ENCODE measurements at places on chromosomes 3 and 15.

DNA sequence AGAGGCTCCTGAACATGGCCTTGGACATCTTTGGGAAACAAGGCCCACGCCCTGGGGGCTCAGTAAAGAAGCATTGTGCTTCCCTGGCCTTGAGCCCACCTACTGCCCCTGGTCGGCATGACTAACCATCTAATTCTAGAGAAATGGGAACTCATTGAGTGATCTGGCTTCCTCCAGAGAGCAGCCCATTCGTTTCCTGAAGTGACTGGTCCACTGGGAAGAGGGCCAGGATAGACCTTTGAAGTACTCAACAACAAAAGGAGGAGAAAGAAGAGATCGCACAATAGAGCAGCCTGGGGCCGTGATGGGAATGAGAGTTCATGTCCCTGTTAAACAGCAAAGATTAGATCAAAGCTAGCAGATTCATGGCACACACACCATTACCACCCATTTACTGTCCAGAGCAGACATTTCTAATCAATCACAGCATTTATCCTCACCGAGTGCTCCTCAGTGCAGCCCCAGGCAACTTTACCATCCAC is 514.4 kb upstream of the PROK2 start:
- no peak for DNase-seq

- DNase-seq, result no peak
These were observed 159.4 kb upstream of the KBTBD8 start for GRCh38 chr3:66838704-66839103.

DNA sequence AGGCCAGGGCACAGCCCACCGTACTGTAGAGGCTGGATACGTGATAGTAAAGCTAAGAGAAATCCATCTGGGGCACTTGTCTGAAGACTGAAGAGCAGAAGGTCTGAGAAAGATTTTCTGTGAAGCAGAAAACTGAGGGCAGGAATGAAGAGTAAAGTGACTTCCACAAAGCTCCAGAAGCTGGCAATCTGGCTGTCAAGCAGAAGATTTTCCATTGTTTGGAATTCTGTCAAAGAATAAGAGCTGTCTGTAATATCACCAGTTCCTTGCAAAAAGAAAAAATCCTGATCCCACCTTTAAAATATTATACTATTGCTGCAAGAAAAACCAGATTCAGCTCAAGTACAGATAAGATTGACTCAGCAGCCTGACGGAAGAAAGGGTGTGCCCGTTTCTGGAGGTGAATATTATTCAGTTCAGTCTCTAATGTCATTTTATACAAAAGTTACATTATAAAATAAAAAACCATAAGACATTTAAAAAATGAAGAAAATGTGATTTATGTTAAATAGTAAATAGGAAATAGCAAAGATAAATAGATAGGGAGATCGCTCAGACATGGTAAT is 550.4 kb upstream of the SGO1 start:
- DNase-seq, result no peak

- no peak for DNase-seq
These were observed 72.8 kb downstream of the ITPR1 start for GRCh38 chr3:4565809-4566501.

- DNase-seq, result no peak
These were observed 37.7 kb upstream of the CCR2 start for GRCh38 chr3:46316206-46316605.

- no peak for DNase-seq
These were observed 292.4 kb upstream of the LRRFIP2 start for GRCh38 chr3:37466660-37467359.

DNA sequence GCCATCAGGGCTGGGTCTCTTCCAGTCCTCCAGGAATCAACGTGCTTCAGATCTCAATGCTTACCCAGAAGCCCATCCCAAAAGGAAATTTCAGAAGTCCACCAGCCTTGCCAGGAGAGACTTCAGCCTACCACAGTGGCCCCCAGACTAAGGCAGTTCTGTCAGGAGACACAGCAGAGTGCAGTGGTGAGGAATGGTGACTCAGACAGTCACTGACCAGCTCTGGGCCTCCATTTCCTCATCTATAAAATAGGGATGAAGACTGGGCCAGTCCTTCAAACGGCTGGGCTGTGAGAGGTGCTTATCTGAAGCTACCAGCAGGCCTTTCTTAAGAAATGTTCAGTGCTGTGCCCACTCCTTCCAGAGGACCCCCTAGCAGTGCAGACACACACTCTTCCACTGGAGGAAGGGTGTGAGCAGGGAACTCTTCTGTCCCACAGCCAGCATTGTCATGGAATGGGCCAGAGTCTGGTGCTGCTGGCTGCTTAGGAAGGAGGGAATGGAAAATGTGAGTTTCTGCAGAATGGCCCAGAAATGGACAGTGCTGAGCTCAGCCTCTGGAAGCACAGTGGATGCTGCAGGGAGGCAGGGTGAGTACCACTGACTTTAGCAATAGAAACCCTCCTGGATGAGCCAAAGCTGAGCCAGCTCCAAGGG is 41.6 kb upstream of the DUSP7 start:
- no peak for DNase-seq

GRCh38 chr3:38739396-38739689 is 76.7 kb downstream of the SCN10A start:
- DNase-seq, result no peak

GRCh38 chr3:180420016-180420415 is 181.9 kb upstream of the TTC14 start:
- DNase-seq, result no peak

DNA sequence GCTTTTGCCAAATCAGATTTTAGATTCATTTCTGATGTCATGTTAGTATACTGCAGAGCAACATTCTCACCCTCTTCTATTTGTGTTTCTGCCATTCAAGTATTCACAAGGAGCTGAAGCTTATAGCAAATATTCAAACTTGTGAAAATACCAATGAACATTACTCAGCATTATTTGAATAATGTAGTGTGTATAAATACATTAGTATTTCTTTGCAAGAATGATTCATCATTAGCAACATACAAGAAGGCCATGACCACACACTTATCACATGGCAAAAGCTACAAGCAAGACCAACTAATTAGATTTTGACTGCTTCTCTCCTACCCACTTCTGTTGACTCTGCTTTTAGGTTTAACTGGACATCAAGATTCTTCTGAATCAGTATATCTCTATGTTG is 124.9 kb downstream of the IGSF11 start:
- DNase-seq, result no peak

GRCh38 chr3:132160198-132160597 is 125.4 kb upstream of the CPNE4 start:
- no peak for DNase-seq

DNA sequence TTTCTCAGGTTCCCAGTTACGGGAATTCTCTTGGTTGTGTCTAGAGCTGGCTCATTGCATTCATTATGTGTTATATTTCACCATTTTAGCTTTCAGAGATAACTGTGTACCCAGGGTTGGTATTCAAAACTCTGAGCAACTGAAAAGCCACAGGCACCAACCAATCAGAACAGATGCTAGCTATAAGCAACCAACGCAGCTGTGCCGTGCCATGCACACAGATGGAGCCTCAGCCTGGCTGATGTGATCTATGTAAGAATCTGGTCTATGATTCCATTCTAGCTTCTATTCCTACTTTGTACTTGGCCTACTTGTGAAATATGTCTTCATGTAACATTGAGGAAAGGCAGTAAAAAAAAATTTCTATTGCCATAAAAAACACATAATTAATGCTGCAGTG is 95.0 kb upstream of the CCDC80 start:
- DNase-seq, result no peak

- DNase-seq, result no peak
These were observed 32.9 kb downstream of the TBC1D2B start for GRCh38 chr15:78044407-78045155.

- no peak for DNase-seq
These were observed 18.2 kb upstream of the EHHADH start for GRCh38 chr3:185272033-185272432.

DNA sequence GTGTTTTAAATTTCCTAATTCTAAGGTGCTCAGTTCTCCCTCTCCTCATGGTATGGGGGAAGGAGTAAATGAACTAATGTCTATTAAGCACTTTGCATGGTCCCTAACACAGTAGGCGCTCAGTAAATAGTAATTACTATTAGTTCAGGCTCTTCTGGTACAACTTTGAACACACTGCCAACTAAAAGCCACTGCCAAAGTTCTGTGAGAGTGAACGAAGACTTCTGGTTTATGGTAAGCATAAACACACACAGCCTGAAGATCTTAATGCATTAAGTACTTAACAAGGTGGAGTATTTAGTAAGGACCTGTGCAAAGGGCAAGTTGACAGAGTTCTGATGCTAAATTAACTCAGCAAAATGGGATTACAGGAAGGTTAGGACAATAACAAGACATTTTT is 24.7 kb downstream of the RARB start:
- no peak for DNase-seq

DNA sequence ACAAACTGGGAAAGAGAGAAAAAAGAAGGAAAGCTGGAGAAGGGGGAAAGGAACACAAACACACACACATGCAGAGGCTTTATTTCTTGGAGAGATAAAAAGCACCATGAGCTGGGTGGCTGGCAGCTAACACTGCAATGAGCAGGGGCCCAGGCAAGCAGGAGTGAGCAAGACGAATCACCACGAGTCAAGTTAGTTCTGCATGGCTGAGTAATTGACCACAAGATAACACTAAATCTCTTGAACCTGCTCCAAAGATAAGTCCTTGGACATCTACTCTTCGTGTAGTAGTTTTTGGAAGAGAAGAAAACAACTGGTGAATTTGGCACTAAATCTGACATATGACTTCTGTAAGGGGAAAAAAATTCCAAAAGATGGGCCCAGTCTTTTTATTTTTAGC is 100.9 kb downstream of the MYO5A start:
- no peak for DNase-seq

DNA sequence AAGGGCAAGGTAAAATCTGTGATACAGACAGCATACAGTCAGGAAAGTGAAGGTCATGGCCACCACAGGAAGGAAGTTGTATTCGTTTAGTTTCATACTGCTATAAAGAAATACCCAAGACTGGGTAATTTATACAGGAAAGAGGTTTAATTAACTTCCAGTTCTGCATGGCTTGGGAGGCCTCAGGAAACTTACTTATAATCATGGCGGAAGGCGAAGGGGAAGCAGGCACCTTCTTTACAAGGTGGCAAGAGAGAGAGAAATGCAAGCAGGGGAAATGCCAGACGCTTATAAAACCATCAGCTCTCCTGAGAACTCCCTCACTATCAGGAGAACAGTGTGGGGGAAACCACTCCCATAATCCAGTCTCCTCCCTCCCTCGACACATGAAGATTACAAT is 353.7 kb upstream of the SEMA6D start:
- no peak for DNase-seq

DNA sequence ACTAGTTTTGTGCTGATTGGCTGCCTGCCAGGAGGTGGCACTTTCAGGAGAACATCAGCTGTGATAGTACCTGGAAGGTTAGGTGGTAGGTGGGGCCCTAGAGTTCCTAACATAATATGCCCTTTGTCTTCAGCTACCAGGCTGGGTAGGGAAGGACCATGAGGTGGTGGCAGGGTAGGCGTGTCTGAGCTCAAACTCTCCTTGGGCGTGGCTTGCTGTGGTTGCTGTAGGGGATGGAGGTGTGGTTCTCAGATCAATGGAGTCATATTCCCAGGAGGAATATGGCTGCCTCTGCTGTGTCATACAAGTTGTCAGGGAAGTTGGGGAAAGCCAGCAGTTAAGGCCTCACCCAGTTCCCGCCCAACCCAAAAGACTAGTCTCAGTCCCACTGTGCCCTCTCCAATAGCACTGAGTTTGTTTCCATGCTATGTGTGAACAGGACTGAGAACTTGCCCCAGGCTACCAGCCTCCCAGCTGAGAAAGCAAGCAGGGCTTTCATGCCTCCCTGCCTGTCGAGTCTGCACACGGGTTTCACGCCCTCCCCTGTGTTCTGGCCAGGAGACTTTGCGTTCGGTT is 107.7 kb downstream of the CHCHD4 start:
- DNase-seq, result no peak

DNA sequence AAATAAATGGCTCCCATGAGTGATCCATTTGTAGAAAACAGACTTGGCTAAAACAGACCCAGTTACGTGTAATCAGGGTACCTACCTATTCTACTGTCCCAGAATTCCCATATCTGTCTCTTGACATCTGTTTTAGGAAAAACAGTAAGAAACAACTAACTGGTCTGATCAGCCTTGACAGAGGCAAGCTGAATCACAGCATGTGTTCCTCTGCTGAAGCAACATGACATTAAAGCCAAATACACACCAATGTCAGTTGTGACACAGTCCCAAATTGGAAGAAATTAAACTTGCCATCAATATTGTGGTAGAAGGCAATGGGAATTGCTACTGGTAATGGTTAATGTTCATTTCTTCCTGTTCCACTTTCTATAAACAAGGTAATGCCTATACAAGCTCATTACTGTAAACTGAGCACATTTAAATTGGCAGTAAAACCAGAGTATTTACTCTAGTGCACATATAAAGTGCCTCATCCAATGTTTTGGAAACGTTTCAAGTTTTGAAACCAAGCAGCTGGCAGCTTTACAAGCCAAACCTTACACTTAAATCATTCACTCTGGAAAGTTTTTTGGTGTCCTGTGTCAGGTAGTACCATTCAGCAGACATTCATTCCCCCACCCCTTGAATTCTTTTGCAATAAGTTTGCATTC is 27.0 kb downstream of the ALDH1A2 start:
- DNase-seq, result no peak

GRCh38 chr3:63949005-63949404 is 36.8 kb upstream of the SCAANT1 start:
- no peak for DNase-seq

- no peak for DNase-seq
These were observed 67.8 kb downstream of the LINGO1 start for GRCh38 chr15:77564938-77565337.

DNA sequence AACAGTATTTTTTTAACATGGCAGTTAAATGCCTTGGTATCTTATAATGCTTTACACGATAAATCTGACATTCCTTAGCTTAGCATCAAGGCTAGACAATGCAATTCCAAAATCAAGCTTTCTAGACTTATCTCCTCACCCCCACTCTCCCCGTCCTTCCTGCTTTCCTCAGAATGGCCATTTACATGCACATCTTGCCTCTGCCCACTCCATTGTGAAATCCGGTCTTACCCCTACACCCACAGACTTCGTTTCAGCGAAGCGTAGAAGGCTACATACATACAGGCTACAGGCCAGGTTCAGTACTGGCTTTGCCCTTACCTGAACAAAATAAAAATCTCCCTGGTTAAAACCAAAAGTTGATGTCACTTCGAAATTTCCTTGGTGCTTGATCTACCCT is 58.6 kb upstream of the SLC12A8 start:
- no peak for DNase-seq

GRCh38 chr3:70982700-70983140 is 600.8 kb downstream of the FOXP1 start:
- no peak for DNase-seq

DNA sequence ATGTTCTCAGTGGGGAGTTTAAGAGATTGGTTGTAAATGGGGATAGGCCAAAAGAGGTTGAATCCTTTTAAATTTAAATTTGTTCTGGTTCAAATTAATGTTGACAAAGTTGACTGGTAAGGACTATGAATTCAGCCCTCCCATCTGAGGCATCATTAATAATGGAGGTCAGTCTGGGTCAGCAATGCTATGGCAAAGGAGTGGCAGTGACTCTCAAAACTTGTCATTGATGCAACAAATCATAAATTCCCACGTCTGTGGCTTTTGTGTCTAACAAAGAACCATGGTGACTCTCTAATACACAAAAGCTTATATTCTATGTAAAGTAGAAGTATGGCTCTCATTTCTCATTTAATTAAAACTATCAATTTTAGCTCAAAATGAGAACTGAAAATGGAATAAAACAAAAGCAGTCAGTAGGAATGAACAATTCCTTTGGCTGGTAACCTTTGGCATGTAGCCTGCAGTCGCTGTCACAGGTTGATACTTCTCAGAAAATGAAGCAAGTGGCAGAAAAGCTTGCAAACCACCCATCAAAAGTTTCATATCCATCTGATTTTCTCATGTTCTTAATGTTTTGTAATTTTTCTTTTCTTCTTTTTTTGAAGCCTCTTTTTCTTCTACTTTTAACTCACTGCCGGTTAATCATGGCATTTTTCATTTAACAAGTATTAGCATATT is 12.2 kb upstream of the ZBED2 start:
- DNase-seq, result no peak
